ENCODE measurements at places on chromosomes 4 and X.

DNA sequence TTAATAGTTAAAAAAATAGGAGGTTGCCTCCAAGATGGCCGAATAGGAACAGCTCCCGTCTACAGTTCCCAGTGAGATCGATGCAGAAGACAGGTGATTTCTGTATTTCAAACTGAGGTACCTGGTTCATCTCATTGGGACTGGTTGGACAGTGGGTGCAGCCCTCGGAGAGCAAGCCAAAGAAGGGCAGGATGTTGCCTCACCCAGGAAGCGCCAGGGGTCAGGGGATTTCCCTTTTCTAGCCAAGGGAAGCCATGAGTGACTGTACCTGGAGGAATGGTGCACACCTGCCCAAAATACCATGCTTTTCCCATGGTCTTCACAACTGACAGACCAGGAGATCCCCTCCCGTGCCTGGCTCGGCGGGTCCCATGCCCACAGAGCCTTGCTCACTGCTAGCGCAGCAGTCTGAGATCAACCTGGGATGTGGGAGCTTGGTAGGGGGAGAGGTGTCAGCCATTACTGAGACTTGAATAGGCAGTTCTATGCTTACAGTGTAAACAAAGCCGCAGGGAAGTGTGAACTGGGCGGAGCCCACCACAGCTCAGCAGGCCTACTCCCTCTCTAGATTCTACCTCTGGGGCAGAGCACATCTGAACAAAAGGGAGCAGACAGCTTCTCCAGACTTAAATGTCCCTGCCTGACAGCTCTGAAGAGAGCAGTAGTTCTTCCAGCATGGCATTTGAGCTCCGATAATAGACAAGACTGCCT lies 47.5 kb downstream of the PPA2 start:
- DNase-seq: no peak

DNA sequence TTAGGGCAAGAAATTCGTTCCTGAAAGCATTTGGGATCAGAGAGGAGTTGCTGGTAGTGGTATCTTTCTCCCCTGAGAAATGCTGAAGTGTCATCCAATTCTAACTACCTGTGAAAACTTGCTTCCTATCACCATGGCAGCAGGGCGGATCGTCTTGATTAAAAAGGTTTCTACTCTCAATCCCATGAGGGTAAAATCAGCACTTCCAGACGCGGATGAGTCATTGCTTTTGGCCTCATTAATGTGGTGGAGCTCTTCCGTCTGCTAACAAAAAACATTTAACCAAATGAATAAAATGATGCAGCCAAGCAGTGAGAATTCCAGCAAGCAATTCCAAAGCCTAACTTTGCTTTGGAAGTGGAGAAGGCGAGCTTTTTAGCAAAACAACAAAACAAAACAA lies 325.6 kb downstream of the CAMK2D start:
- no peak for DNase-seq

DNA sequence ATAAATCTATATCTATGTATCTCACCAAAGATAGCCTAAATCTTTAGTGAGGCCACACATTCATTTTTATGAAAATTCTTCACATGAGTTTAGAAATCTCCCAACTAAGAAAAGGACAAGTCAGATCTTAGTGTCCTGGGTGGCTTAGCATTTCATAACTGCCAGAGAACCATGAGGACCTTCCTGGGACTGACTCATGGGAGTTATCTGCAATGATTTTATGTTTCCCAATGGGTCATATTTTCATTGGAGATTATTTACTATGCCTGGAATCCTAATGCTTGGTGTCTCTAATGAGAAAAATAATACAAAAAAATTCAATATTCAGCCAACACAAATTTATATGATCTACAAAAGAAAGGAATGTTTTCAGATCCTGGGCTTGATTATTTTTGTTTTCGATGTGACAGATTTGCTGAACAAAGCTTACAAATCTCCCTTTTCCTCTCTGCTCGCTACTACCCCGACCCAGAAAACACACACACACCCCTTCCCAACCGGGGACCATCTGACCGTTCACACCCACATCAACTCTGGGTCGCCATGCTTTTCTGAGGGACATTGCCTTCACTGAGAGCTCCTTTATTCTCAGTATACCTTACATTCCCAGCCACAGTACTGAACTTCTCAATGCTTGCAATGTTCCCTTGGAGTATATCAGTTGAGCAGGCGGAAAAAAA lies 40.1 kb downstream of the SORBS2 start:
- no peak for DNase-seq

- no peak for DNase-seq
These were observed 31.0 kb upstream of the STX18 start for GRCh38 chr4:4572821-4573220.

DNA sequence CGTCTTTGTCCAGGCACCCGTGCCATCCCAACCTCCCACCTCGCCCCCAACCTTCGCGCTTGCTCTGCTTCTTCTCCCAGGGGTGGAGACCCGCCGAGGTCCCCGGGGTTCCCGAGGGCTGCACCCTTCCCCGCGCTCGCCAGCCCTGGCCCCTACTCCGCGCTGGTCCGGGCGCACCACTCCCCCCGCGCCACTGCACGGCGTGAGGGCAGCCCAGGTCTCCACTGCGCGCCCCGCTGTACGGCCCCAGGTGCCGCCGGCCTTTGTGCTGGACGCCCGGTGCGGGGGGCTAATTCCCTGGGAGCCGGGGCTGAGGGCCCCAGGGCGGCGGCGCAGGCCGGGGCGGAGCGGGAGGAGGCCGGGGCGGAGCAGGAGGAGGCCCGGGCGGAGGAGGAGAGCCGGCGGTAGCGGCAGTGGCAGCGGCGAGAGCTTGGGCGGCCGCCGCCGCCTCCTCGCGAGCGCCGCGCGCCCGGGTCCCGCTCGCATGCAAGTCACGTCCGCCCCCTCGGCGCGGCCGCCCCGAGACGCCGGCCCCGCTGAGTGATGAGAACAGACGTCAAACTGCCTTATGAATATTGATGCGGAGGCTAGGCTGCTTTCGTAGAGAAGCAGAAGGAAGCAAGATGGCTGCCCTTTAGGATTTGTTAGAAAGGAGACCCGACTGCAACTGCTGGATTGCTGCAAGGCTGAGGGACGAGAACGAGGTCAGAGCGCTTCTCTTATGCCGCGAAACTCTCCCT lies at the start of gene TET2:
Gene TET2, plus strand, starts transcription at position 601 of the 740 bp plus-strand sequence. CDS start 87,067 bp downstream, outside the sequence.
- DNase-seq: peak; percentile 64

GRCh38 chrX:110280954-110281353 lies 36.9 kb downstream of the AMMECR1 start:
- no peak for DNase-seq

DNA sequence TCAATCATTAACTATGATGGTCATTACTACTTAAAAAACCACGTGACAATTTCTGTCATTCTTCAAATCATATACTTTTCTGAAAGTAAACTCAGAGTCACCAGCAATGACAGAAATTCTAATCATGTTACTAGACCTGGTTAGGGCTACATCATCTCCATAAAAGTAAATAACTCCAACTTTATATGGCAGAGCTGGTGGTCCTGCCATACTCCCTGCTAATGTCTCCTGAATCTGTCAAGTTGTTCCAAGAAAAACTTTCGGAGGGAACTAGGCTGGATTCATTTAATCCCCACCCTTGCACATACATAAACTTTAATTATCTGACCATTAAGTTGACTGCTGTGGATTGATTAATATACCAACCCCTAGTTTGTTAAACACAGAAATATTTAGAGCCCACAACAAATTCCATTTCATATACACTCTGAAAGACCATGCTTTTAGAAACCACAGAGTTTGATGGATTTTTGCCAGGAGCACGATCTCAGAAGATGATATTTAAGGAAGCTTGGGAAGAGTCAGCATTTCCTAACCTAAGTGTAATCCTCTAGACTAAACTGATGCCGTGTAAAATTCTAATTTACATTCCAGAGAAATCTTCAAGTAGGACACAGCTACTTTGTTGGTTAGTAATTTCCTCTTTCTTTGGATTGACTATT lies 577.0 kb downstream of the FAT4 start:
- no peak for DNase-seq

DNA sequence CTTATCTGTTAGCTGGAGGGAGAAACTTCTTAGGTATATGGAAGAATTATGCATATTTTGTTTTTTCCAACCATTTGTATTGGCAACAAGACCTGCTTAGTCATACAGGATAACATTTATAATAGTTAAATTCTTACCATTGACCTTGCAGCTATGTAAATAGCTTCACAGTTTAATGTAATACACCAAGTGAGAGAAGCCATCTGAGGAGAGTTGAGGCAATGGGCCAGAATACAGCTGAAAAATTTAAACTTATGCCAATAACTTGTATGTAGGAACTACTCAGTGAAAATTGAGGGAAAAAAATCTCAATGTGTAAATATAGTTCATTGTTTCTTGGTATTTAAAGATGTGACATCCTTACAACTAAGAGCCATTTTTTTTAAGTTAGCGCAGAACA lies 273.5 kb downstream of the DACH2 start:
- no peak for DNase-seq

- DNase-seq: no peak
These were observed 137.5 kb downstream of the ANK2 start for GRCh38 chr4:113186913-113187312.

GRCh38 chr4:156946516-156947424 lies 24.8 kb downstream of the PDGFC start:
- peak; percentile 11 for DNase-seq

DNA sequence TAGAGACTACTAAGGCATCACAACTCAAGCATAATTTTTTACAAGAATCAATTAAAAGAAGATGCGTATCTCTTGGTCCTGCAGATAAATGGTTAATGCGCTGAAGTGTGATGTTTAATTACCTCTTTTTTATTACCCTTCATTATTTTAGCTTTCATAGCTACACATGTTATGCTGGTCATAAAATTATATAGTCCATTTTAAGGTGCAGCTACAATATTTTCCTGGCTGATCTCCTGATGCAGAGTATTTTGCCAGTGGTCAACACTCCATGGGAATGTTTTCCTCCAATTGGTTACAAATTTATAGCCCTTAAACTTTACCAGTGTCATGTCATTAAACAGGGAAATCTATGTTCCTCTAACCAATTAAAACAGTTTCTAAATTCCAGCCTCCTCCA lies 1617.2 kb downstream of the PCDH7 start:
- no peak for DNase-seq

- no peak for DNase-seq
These were observed 697.8 kb upstream of the HS3ST1 start for GRCh38 chr4:12126474-12126873.

DNA sequence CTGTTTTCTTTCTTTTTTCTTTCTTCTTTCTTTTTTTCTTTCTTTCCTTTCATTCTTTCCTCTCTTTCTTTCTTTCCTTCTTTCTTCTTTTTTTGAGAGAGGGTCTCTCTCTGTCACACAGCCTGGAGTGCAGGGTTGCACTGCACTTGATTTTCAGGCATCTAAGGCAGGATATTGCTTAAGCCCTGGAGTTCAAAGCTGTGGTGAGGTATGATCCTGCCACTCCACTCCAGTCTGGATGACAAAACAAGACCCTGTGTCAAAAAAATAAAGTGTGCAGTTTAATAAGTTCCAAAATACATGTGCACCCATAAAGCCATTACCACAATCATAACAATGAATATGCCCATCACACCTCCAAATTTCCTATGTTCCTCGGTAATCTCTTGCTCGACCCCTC lies 10.6 kb upstream of the ZNF718 start:
- no peak for DNase-seq

DNA sequence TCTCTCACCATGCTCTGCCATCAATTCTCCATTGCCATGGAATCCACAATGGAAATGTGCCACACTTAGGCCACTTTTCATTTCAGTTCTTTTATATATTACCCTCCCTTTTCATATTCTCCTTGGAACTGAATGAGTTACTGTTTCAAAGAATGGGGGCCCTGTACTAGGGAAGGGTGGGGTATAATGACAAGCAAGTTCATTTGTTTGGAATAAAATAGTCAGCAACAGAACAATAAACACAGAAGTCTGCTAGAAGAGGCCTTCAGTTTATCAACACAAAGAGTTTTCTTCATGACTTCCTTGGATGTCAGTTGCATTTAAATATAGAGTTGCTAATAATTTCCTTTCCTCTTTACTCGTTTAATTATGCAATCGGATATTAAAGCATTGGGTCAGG lies 478.3 kb upstream of the FTHL17 start:
- no peak for DNase-seq

DNA sequence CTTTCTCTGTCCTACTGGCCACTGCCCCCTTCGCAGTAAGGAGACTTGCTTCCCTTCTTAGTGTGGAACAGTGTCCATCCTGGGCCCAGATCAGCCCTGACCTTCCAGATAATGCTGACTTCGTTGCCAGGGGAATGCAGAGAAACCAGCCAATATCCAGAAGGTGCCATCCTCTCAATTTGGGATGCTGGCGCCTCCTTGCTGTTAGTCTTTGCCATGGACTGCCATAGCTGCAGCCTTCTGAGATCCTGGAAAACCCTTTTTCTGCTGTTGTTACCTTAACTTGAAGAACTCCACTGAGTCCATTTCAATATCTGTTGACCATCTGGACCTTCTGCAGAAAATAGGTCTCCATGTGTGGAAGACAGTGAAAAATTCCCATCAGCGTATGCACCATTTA lies 21.8 kb downstream of the RAI2 start:
- no peak for DNase-seq

- DNase-seq: no peak
These were observed 6.4 kb downstream of the SYP start for GRCh38 chrX:49193542-49193964.

DNA sequence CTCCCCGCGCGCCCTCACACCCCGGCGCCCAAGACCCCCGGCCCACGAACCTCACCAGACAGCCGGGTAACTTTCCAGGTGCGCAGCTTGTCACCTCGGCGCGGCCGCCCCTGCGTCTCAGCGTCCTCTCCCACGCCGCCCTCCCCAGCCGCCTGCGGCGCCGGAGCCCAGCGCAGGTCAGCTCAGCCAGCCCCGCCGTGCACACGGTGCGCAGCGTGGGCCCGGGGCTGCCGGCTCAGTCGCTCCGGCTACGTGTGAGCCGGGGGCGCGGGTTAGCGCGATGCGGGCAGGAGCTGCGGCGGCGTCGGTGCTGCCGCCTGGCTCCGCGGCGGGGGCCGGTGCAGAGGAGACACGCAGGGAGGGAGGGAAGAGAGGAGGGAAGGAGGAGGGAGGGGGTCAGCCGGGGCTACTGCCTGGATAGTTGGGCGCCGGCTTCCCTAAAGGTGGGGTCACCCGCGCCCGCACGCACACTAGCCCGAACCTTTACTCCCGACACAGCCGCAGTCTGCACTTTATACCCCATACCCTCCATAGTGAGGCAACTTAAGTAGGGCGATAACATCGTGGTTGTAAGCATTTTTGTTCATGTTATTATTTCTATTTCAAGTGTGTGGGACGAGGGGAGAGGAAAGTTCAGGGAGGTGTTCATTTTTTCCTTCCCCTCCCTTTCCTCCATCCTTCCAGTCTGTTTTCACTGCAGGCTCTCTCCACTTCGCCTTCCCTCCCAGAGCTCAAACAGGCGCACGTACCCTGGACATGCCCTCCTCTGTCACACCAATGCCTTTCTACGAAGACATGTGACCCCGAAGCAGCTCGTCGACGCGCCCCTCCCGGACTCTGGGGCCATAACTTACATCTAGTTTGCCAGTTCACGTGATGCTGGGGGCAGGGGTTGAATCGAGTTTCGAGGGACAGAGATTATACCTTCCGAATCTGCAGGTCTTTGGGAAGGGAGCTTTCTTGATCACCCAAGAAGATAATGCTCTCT lies at the start of gene PRKG2:
Gene PRKG2, minus strand, starts transcription at position 342 of the 988 bp plus-strand sequence. CDS start 10,175 bp downstream, outside the sequence.
- DNase-seq: peak; percentile 46

DNA sequence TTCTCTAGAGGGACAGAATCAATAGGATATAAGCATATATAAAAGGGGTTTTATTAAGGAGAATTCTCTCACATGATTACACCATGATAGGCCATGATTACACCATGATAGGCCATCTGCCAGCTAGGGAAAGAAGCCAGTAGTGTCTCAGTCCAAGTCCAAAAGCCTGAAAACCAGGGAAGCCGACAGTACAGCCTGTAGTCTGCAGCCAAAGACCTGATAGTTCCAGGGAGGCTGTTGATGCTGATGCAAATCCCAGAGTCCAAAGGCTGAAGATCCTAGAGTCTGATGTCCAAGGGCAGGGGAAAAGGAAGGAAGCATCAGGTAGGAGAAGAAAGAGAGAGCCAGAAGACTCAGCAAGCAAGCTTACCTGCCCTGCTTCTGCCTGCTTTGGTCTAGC lies 411.3 kb upstream of the EMCN start:
- DNase-seq: no peak

Measured in NCI-H146 (cell line).